NCI-H1048 (cell line): ENCODE measurements at places on chromosomes 5 and 9.

DNA sequence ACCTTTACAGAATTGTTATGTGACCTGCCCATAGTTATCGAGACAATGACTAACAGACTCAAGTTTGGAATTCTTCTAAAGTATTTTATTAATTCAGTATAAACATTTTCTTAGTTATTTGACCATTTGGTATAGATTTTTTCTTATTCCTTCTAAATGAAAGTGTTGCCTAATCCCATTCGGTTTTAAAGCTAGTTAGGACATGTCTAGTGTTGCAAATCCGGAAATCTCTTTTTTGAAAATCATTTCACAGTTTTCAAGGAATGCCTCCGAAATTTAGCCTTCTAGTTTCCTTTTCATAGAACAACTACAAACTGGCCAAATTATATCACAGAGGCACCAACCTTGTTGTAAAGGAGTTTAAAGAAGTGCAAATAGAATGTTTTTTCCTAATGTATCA lies 171.8 kb downstream of the XRCC4 start:
- DNase-seq = no peak

DNA sequence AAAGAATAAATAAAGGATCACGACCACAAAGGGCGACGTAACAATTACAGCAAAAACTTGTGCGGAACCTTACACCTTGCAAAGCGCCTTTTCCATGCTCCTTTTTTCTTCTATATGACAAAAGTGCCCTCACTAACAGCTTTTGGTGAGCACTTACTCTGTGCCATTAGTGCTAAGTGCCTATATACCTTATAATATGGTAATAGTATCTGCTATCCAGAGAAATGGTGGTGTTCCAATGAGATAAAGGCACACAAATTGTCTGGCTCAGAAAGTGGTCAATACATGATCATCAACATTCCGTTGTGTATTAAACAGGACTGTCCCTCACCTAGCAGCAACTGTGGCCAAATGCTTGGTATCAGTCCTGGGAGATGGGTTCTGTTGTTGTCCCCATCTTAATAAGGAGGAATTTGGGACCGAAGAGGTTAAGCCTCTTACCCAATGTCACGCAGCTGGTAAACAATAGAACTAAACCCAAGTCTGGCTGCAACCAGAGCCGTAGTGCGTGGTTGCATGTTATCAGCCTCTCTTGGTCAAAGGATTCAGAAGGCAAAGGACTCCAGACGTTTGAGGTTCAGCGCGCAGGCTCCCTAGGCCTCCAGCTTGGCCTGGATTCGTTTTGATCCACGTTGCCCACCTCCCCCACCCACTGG lies 564 bp upstream of the TOR2A start:
- no peak for DNase-seq

DNA sequence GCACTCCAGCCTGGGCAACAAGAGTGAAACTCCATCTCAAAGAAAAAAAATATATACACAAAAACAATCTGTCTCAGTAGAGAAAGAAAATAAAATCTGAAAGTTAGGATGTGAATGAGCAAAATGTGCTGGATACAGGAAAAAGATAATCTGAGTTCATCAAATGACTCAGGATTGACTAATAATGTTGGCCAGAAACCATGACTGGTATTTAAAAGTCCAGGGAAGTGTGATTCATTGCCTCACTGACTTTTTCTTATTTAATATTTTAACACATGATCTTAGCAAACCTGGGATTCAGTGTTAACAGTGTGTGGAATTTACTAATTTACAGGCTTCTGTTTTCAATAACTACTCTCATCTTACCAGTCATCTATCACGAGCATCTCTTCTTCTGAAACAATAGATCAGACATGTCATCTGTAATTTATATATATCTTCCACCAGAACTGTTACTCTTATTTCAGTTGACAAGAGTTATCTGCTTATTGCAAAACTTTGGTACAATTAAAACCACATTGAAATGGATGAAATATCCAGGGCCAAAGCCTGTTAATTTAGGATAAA lies 256.7 kb downstream of the CDH12 start:
- DNase-seq = no peak

GRCh38 chr5:375921-376798 lies 54.6 kb downstream of the AHRR start:
- no peak for DNase-seq

GRCh38 chr9:100303747-100304146 lies 49.0 kb downstream of the TEX10 start:
- DNase-seq = no peak

DNA sequence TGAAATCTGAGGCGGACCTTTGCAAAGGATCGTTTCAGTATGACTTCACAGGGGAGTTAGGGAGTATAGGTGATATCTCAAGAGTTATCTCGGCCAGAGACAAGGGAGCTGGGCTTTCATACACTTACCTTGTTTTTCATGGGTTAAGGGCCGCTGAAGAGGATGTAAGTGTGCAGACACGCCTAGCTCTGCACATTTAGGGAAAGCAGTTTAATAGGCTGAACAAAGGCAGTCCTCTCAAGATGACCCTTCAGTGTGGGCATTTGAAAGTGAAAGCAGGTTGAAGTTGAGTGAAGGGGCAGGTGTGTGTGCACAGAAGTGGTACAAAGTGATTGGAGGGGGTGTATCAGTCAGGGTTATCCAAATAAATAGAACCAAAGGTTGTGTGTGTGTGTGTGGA lies 33.1 kb upstream of the PRXL2C start:
- no peak for DNase-seq

DNA sequence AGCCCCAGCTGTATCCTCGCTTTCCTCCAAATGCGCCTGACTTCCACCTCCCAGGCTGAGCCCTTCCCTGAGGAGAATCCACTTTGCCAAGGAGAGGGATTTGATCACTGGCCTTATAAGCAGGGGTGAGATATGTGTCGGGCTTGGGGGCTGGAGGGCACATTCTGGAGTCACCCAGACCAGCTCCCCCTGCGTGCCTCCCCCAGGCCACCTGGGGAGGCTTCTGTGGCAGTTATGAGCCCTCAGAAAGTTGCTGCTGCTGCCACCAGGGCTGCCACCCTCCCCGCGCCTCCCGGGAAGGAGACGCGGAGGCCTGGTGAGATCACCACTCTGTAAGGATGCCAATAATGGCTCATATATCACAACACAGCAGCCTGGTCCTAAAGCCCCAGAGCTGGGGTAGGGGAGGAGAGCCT lies 211.5 kb downstream of the PAPPA start:
- DNase-seq = no peak

DNA sequence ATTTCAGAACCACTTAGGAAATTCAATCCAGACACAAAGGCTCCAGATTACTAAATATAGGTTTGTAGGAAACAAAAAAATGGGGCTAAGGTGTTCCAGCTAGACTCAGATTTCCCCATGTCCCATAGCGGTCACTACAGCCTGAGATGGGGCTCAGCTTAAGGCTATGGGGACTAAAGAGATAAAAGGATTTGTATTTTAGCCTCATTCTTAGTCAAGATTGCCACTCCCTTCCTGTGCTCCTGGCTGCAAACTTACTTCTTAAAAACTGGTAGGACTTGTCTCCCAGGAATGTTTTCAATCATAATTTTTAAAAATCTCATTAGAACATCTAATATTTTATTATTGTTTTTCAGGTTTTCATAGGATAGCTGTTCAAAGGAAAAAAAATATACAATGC lies 253.8 kb upstream of the DAB2 start:
- no peak for DNase-seq

DNA sequence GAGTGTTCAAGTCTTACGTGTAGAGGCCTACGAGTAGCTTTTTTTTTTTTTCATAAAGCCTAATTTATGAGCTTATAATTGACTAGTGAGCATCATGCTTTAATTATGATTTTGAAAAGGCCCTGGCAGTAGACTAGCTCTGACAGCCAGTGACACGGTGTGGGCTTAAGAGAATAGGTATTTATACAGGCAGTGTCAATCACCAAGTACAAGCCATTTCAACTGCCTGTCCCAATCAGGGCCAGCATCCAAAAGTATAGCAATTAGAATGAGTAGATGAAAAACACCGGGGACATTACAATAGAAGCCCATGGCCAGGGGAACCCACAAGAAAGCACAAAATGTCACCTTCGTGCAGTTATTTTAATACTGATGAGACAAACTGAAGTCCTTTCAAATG lies 552.8 kb downstream of the CAAP1 start:
- no peak for DNase-seq

- DNase-seq = no peak
Measured at GRCh38 chr5:76742583-76742982, 26.7 kb downstream of the F2R start.

GRCh38 chr5:72988769-72989168 lies 32.9 kb downstream of the FCHO2 start:
- no peak for DNase-seq

- no peak for DNase-seq
Measured at GRCh38 chr5:6904860-6905259, 191.6 kb downstream of the TENT4A start.

DNA sequence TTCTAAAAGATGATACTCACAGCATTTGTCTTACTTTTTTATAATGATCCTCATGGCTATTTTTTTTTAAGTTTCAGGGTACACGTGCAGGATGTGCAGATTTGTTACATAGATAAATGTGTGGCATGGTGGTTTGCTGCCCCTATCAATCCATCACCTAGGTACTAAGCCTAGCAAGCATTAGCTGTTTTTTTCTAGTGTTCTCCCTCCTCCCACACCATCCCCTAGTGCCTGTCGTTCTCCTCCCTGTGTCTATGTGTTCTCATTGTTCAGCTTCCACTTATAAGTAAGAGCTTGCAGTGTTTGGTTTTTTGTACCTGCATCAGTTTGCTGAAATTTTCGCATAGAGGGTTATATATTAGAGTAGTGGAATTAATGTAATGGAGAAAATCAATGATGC lies 189.1 kb upstream of the CDH12 start:
- DNase-seq = no peak

DNA sequence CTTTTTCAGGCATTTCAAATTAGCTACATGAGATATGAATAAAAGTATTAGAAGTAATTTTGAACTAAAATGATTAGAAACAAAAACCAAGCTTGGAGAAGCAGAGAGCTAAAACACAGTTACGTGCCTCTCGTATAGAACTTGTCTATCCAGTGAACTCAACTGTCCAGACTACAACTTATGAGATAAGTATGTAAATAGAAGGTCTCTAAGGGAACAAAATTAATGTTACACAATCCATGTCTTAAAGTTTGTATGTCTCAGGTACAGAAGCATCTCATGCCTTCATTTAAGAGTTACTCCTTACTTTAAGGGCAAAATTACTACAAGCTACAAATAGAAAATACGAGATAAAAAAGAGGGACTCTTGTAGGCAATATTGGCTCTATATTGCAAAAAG lies 316.8 kb downstream of the CETN3 start:
- no peak for DNase-seq

DNA sequence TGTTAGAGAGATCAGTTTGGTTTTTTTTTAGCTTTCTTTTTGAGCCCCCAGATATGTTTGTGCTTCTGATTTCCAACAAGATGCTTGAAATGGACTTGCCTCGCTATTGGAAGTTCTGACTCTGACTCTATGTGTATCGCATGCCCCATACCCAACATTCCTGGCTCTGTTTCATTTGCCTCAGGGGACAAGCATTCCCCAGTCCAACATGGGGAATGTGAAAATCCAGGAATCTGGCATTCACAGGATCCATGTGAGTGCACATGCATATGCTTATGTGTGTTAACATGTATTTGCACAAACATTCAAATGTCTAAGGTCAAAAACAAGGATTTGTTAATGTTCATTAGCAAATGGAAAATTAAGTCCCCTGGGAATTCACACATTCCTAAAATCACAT lies 233.9 kb downstream of the TLR4 start:
- no peak for DNase-seq

DNA sequence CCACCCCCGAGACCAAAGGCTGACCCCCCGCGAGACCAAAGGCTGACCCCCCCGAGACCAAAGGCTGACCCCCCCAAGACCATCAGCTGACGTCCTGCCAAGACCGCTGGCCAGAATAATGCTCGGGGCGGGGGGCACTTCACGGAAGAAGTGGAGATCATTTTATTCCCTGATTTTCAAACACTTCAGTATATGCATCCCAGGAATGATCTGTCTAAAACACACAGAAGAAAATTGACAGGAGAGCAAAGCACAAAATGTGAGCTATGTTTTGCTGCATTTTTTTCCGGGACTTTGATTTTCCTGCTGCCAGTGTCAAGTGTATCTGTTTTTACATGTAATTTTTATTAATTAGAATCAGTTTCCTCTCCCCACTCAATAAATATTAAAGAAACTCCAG lies 67.1 kb downstream of the ADAMTS2 start:
- no peak for DNase-seq

- DNase-seq = no peak
Measured at GRCh38 chr5:157689942-157690689, 18.8 kb downstream of the C5orf52 start.

DNA sequence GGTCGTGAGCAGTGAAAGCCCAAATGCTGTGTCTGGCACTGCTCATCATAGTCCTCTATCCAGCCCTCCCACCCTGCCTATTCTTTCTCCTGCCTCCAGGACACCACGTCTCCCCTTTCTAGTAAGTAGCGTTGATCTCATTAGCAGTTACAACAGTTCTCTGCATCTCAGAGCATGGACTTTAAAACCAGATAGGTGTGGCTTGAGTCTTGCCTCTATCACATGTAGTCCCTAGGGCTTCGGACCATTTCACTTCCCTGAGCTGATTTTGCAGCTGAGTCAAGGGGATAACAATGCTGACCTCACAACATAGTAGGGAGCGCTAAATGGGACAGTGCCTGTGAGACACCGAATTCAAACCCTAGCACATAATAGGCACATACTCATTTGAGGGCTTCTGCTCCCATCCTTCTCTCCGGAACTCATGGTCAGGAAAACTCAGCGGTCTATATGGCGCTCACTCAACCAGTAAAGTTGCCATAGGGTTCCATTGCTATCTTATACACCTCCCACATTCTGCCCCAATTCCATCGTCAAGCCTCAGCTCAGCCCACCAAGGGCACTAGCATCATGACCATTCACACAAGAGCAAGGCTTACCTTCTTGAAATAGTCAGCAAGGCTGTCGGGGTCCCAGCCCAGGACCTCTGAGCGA lies 515 bp downstream of the LCP2 start:
- DNase-seq = no peak

DNA sequence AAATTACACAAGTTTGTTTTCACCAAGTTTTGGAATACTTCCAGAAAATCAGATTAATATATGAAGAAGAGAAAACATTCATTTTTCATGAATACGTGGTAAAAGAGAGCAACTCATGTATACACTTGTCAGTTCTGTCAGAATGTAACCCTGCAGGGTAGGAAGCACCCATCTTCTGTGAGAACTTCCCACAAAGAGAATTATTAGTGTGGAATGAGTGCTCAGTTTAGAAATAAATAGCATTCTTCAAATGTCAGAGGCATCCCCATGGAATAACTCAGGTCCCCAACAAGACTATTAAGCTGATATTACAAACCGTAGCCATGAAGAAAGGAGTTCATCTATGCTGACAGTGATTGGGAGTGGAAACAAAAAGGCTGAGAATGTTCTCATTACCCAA lies 45.2 kb downstream of the EPB41L4A start:
- no peak for DNase-seq
